RWPE1 (cell line): ENCODE measurements at places on chromosomes 4 and X.

GRCh38 chr4:25524663-25525062 lies 131.0 kb upstream of the SLC34A2 start:
- DNase-seq: no peak

DNA sequence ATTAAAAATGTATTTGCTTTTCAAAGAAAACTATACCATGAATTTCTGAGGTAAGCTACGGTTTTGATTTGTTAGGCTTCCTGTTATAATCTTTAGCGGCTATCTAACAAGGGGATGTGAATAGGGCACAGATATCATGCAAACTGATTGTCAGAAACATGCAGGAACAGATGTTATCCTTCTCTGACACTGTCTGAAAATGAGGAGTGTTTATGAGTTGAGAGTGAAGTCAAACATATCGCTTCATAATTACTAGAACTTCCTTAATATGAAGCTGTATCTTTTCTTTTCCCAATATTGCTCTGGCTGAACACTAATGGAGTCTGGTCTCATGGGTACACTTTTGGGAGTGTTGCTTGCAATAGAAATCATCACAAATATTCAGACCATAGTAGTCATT lies 16.3 kb upstream of the SULT1B1 start:
- no peak for DNase-seq

GRCh38 chr4:124573056-124573455 lies 139.5 kb downstream of the ANKRD50 start:
- no peak for DNase-seq

DNA sequence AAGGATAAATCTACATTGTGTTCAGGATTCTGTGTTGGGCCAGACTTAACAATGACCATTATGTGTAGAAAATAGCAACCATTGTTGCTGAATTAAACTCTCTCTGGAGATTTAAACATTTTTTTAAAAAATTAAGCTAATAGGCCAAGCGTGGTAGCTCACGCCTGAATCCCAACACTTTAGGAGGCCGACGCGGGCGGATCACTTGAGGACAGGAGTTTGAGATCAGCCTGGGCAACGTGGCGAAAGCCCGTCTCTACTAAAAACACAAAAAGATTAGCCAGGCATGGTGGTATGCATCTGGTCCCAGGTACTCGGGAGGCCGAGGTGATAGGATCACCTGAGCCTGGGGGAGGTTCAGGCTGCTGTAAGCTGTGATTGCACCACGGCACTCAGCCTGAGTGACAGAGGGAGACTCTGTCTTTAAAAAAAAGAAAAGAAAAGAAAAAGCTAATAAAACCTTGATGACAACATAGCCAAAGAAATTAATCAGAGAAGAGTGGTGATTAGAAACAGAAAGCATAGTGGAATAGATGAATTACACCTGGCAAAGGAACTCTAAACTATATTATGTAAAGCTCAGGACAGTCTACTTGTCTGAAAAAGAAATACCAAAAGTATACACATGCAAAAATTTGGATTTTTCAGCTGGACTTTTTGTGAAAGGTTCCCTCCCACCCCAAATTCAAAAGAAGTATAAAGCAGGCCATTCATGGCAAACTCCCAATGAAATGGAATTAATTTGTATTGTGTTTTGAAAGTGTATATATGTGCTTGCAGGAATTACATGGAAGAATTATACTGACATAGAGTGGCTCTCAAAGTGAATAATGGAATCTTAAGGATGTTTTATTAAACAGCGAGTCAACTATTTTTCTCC lies 21.9 kb downstream of the PLS3 start:
- no peak for DNase-seq

- DNase-seq: peak; percentile 79
Measured at GRCh38 chr4:176988226-176988625, 195.5 kb upstream of the VEGFC start.
